ENCODE measurements at places on chromosomes 5 and 9. TPM values are rescaled to one million over a fixed set of nuclear protein-coding genes. Genes with fewer than 3 reads are reported as not detected.

GRCh38 chr5:154862766-154863165 is 4.3 kb downstream of the CNOT8 start:
- DNase-seq, result no peak

GRCh38 chr5:140075371-140075770 is 32.3 kb upstream of the NRG2 start:
- no peak for DNase-seq

DPM2 gene
- 38.3 TPM for total RNA-seq

FBXO4 gene
- 1.4 TPM for total RNA-seq

ADAMTS2 gene
- total RNA-seq, result 1.7 TPM

- no peak for DNase-seq
Measured at GRCh38 chr5:138067945-138068344, 15.9 kb upstream of the WNT8A start.

GRCh38 chr5:7762267-7762666 is 88.7 kb downstream of the CFAP90 start:
- DNase-seq, result peak; percentile 73

GRCh38 chr5:131607418-131607817 is 27.6 kb downstream of the RAPGEF6 start:
- no peak for DNase-seq
